ENCODE measurements at places on chromosomes 5 and 9. TPM values are rescaled to one million over a fixed set of nuclear protein-coding genes. Genes with fewer than 3 reads are reported as not detected.

The SAPCD2 gene
- 0.26 TPM for total RNA-seq

The ADAMTS2 gene
- total RNA-seq = 27.0 TPM

The ABLIM3 gene
- total RNA-seq = 48.1 TPM

The FAM78A gene
- total RNA-seq = 0.33 TPM

The PPIC gene
- total RNA-seq = 70.1 TPM

The PITX1 gene
- 3.1 TPM for total RNA-seq

The IRF1 gene
- 22.1 TPM for total RNA-seq

The FOXD4L6 gene
- not detected for total RNA-seq

The LCN15 gene
- total RNA-seq = not detected

The ODF2 gene
- total RNA-seq = 17.7 TPM

The CATSPER3 gene
- under 0.01 TPM for total RNA-seq

The ACTBL2 gene
- total RNA-seq = under 0.01 TPM

The ACOT12 gene
- total RNA-seq = 2.0 TPM

The HMMR gene
- 1.3 TPM for total RNA-seq

The CSF2 gene
- 0.51 TPM for total RNA-seq

The CBY3 gene
- total RNA-seq = not detected

The GZMA gene
- not detected for total RNA-seq

The BSPRY gene
- total RNA-seq = not detected

The ABO gene
- not detected for total RNA-seq

The TAF11L3 gene
- not detected for total RNA-seq

The ZER1 gene
- 16.7 TPM for total RNA-seq

The NUTM2G gene
- not detected for total RNA-seq

The PDE8B gene
- total RNA-seq = 0.26 TPM

The GFRA3 gene
- total RNA-seq = not detected

The LRRC14B gene
- not detected for total RNA-seq

The ANKRD31 gene
- total RNA-seq = 0.26 TPM

The AK1 gene
- 47.6 TPM for total RNA-seq

The ANKHD1 gene
- 56.8 TPM for total RNA-seq

The FGFR4 gene
- 13.6 TPM for total RNA-seq

The CD72 gene
- total RNA-seq = 1.0 TPM

The IRGM gene
- not detected for total RNA-seq

The SLC25A2 gene
- not detected for total RNA-seq

The SLC24A2 gene
- under 0.01 TPM for total RNA-seq

The ANKRD18B gene
- 0.17 TPM for total RNA-seq

The PCDHGA7 gene
- 6.8 TPM for total RNA-seq

The AUH gene
- total RNA-seq = 55.5 TPM
